Small intestine (tissue), 16 donors: ENCODE measurements at places on chromosomes 16 and 17.

DNA sequence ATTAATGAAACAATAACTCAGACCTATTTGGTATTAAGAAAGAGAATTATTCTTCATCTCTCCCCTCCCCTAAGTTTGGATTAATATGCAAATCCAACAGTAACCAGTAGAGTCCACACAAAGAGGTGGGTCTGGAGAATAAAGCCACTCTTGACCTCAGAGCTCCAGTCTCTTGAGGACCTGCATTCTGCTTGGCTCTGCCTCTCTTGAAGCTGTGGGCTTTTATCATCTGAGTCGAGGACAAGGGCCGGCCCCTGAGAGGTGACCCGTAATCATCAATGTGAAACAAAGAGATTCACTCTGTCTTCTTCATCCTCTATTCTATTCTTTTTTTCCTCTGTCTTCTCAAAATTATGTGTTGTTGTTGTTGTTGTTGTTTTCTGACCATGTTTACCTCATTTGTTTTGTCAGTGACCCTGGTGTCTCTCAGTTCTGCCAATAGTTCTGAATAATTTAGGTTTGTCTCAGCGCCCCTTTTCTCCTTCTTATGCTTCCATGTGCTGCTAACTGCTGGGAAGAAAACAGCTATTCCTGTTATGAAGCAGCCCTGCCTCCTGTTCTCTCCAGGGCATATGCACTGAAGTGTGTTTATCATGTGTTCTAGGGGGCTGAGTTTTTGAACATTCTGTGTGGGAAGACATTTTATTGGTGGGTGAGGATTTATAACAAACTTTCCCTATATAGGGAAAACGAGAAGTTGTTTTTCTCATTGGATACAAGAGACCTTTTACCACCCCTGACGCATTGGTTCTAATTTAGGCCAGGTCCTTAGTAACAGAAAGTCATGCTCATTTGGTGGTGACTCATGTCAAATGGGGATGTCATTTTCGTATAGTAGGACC lies 135.8 kb downstream of the TRIM37 start:
- DNase-seq: no peak
- no peaks in the 10 kb centered on the region for H3K36me3 ChIP-seq
- H3K4me3 ChIP-seq: no peak overlapping the region
- H3K27me3 ChIP-seq: no peaks in the 10 kb centered on the region

GRCh38 chr17:45156242-45156641 lies 5.4 kb upstream of the HEXIM2 start:
- no peaks in the 10 kb centered on the region for H3K27me3 ChIP-seq
- peaks cover 5% of the 10 kb centered on the region for H3K4me1 ChIP-seq
- H3K36me3 ChIP-seq: peaks cover 10% of the 10 kb centered on the region
- DNase-seq: no peak

GRCh38 chr16:79865918-79866317 lies 265.4 kb upstream of the MAF start:
- no peaks in the 10 kb centered on the region for H3K4me1 ChIP-seq
- DNase-seq: no peak
- no peak overlapping the region for H3K27ac ChIP-seq
- no peak overlapping the region for H3K4me3 ChIP-seq
- no peaks in the 10 kb centered on the region for H3K36me3 ChIP-seq
- H3K27me3 ChIP-seq: no peaks in the 10 kb centered on the region

- H3K36me3 ChIP-seq: no peaks in the 10 kb centered on the region
- no peaks in the 10 kb centered on the region for H3K4me1 ChIP-seq
- H3K4me3 ChIP-seq: no peak overlapping the region
- DNase-seq: no peak
- no peak overlapping the region for H3K27ac ChIP-seq
These were observed 7.0 kb upstream of the SLC39A11 start for GRCh38 chr17:73099511-73099910.
